ENCODE measurements at places on chromosomes 11 and 22. TPM values are rescaled to one million over a fixed set of nuclear protein-coding genes. Genes with fewer than 3 reads are reported as not detected.

DNA sequence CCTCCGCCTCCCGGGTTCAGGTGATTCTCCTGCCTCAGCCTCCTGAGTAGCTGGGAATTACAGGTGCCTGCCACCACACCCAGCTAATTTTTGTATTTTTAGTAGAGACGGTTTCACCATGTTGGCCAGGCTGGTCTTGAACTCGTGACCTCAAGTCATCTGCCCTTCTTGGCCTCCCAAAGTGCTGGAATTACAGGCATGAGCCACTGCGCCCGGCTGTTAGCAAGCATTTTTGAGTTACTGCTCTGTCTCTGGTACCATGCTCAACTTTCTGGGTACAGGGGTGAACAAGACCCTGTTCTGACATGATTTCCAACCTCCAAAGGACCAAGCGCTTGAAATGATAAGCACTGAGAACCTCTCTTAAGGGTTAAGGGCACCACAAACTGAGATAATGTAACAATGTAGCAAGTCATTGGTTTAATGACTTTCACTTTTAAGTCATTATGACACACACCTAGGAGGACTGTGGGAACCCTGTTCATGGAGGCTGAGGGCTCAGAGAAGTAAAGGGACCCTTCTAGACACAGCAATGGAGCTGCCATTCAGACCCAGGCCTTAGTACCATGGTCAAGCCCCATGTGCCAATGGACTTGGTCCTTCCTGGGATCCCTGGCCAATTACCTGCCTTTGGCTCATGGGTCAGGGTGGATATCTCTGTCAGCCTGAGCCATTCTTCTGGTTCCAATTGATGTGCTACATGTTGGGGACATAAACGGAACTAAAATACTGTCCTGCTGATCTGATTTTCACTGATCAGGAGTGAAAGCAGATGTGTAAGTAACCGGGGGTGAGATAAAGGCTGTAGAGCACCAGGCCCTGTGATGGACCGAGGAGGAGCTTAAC, 11.6 kb downstream of the SLC3A2 start:
- DNase-seq = no peak

GRCh38 chr11:73653996-73654395, 7.6 kb downstream of the PLEKHB1 start:
- no peak for DNase-seq

DNA sequence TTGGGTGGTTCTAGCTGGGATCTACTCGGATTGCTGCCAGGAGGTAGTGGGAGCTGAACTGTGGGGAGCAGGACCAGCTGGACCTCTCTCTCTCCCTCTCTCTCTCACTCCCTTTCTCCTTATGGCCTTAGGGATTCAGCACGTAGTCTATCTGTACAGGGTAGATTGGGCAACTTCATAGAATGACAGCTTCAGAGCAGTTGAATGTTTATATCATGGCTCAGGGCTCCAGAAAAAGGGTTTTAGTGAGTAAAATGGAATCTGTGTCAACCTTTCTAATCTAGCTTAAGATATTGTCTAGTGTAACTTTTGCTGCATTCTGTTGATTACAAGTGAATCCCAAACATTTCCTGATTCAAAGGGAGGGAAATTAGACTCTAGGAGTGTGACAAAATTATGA, 127.7 kb upstream of the PDGFD start:
- no peak for DNase-seq

GRCh38 chr11:95891423-95892170, 32.3 kb downstream of the MTMR2 start:
- DNase-seq = no peak

Gene CATSPER1
- total RNA-seq = not detected

- DNase-seq = no peak
These were observed 38.9 kb downstream of the FZD4 start for GRCh38 chr11:86916330-86916729.

Gene KDM4D
- total RNA-seq = 1.3 TPM

DNA sequence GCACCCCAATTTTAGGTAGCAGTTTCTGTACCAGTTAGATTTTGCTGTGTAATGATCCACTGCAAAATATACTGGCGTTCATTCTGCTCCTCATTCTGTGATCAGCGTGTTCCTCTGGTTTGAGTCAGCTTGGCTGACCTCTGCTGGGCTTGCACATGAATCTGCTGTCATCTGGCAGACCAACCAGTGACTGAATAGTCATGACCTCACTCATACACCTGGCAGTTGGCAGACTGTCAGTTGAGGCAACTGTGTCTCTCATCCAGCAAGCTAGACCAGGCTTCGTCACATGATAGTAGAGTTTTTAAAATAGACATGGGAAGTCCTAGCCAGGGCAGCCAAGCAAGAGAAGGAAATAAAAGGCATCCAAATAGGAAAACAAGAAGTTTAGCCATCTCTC, 316.3 kb upstream of the LARGE1 start:
- DNase-seq = no peak

Gene IL17RA
- total RNA-seq = 48.0 TPM

GRCh38 chr22:38435965-38436364, 19.0 kb downstream of the KCNJ4 start:
- DNase-seq = no peak

Gene RIMBP3B
- total RNA-seq = 1.1 TPM

Gene TMPRSS6
- 1.8 TPM for total RNA-seq

- no peak for DNase-seq
These were observed 84.9 kb downstream of the ATM start for GRCh38 chr11:108307751-108308150.

Gene SPON1
- total RNA-seq = 3.9 TPM

DNA sequence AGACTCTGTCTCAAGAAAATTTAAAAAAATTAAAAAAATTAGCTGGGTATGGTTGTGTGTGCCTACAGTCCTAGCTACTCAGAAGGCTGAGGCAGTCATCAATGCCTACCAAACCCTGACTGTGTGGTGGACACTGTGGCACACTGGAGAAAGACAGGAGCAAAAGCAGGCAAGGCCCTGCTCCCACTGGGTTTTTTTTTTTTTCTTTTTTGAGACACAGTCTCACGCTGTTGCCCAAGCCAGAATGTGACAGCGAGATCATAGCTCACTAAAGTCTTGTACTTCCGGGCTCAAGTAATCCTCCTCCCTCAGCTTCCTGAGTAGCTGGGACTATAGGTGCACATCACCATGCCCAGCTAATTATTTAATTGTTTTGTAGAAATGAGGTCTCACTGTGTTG, 4.6 kb downstream of the NEFH start:
- DNase-seq = no peak

Gene RRM1
- 126 TPM for total RNA-seq

Gene OR2AG2
- total RNA-seq = not detected

- no peak for DNase-seq
These were observed 160.7 kb downstream of the SOX6 start for GRCh38 chr11:16195651-16196050.

Gene OR51D1
- total RNA-seq = not detected

Gene PKDREJ
- total RNA-seq = not detected

Gene CNTF
- 2.6 TPM for total RNA-seq

DNA sequence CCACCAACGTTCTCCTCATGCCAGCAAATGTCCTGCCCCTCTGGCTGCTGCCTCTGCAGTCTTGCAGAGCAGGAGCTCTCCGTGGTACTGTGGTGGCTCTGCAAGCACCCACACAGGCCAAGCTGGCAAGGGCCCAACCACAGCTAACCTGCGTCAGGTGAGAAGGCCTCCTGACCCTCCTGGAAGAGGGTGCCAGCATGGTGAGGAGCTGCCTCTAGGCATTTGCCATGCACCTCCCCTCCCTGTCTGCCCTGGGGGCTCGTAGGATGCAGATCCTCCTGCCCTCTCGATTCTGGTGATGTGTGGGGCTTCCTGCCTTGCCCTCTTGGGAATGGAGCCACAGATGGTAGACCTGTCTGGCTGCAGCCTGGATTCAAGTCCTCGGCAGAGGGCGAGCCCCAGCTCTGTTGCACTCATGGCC, 1408.8 kb downstream of the TBC1D22A start:
- DNase-seq = no peak

Gene MMP12
- total RNA-seq = not detected

GRCh38 chr11:9399466-9399865, 15.0 kb downstream of the IPO7 start:
- DNase-seq = no peak

Gene ZNHIT2
- total RNA-seq = 11.9 TPM

Gene SEPTIN3
- total RNA-seq = 0.31 TPM

DNA sequence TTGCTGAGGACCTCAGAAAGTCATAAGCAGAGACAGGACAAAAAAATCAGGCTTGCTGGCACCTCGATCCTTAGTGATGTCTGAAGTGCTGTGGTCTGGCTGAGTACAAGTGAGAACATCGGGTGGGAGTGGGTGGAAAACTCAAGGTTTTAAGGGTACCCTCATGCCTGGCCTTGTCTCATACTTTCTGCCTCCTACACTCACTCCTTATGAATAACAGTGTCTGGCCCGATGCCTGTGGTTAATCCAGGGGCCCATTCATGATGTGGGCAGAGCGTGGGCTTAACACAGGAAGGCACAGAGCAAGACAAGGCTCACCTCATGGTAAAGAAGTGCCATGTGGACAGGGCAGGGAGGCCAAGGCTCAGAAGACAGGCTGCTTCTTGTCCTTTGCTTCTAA, 11.0 kb upstream of the UCP3 start:
- DNase-seq = no peak

Gene TMEM179B
- total RNA-seq = 52.2 TPM

DNA sequence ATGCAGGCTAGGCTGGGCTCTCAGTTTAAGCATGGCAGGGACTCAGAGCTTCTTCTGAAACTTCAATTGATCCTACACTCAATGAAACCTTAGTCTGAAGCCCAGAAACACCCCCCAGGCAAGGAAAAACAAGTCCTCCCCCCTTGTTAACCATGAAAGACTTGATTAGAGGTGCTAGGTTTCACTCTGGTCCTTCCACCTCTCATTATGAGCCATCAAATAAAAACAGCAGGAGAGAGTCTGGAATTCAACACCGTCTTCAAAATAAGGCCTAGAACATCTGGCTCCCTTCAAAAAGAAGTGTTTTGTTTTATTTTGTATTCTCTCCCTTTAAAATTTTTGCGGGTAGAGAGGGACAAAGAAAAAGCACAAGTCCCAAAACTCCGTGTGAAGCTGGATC, 95.7 kb downstream of the NAT10 start:
- no peak for DNase-seq

Gene PHLDA2
- 0.55 TPM for total RNA-seq

Gene GAL3ST3
- total RNA-seq = 0.44 TPM

GRCh38 chr11:112637076-112637475, 324.1 kb upstream of the NCAM1 start:
- no peak for DNase-seq

- no peak for DNase-seq
These were observed 2.5 kb downstream of the APOL4 start for GRCh38 chr22:36199001-36199551.

- no peak for DNase-seq
These were observed 369.4 kb downstream of the DDX10 start for GRCh38 chr11:109034339-109034696.

GRCh38 chr11:1785749-1786413, 22.2 kb upstream of the CTSD start:
- no peak for DNase-seq

- no peak for DNase-seq
These were observed 6.2 kb downstream of the KCNQ1OT1 start for GRCh38 chr11:2693271-2694261.

DNA sequence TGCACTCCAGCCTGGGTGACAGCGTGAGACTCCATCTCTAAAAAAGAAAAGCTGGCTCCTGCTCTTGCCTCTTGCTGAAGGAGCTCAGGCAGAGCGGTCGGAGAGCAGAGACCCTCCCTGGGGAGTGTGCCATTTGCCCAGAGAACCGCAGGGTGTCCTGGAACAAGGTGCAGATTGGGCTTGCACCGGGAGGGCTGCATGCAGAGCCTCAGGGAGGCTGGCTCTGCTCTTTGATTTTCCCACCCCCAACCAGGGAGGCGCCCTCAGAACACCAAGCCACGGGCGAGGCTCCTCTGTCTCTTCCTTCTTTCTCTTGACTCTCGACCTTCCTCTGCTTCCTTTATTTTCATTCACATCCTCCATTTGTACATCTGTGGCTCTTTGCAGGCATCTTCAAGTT, 889.1 kb downstream of the OPCML start:
- no peak for DNase-seq

- DNase-seq = no peak
These were observed 1.8 kb downstream of the OR10AG1 start for GRCh38 chr11:55967914-55968313.

DNA sequence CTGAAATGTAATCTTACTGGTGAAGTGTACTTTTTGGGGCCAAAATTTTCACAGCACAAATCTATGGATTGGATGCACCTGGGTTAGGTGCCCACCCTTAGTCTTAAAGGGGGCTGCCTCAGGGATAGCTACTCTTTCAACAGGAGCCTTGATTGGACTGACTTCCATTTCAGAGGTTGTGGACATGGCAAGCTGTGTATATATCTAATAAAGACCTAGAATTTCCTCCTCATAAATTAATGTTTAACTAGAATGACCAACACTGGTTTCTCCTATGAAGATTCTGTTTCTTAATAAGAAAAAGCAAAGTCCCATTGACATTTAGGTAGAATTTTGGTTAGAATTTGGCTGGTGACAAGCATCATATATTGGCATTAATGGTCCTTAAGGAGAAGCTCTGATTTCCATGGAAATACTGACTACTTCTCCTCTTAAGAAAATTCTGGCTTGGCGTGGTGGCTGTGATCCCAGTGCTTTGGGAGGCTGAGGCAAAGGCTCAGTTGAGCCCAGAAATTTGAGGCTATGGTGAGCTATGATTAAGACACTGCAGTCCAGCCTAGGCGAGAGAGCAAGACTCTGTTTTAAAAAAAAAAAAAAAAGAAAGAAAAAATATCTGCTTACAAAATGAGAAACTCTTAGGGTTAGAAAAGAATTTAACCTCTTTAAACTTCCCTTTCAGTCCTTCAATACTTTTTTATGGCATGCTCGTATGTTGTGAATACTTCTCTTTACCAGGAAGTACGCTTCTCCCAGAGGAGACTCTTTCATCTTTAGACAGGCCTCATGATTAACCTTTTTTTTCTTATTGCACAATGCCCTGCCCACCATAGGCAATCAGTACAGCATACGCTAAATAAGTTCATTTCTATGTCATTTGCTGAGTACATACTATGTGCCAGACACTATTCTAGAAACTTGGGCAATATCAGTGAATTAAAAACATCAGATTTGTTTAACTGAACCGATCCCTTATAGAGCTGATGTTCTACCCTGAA, 77.2 kb downstream of the PRR5L start:
- DNase-seq = no peak

Gene FBXO7
- total RNA-seq = 101 TPM

DNA sequence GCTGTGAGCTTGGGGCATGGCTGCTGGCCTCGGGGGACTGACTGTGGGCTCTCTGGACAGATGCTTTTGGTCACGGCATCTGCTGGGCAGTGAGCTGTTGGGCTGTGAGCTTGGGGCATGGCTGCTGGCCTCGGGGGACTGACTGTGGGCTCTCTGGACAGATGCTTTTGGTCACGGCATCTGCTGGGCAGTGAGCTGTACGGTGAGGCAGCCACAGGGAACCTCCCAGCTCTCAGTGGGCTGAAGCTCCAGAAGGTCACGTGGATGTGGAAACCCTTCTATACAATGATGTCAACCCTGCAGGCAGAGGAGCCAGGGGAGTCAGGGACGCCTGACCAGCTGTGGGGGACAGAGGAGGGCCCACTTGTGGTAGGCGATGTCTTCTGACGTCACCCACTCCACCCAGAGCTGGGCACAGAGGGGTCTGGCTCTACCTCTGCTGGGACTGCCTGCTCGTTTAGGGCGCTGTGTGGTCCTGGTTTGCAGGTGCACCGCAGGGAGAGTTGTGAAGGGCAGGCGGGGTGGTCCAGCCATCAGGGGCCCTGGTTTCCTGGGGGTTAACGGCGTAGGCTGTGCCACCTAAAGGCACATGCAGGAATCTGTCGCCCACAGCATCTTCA, 1331.3 kb downstream of the BRD1 start:
- DNase-seq = no peak
